ENCODE measurements at places on chromosomes 12 and 14.

DNA sequence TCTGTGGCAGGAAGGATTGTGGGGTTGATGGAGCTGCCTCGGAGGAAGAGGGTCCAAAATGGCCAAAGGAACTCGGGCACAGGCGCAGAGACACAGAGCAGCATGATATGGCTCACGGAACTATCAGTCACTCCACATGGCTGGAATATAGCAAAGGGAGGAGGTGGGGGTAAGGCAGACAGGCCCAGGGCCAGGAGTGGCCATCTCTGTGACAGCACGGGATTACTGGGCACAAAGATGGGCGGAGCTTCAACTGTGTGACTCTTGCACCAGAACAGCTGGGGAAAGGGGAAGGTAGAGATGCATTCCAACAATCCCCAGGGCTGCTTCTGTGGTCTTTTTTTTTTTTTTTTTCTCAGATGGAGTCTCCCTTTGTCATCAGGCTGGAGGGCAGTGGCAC lies 24.8 kb upstream of the EML1 start:
- DNase-seq = no peak

DNA sequence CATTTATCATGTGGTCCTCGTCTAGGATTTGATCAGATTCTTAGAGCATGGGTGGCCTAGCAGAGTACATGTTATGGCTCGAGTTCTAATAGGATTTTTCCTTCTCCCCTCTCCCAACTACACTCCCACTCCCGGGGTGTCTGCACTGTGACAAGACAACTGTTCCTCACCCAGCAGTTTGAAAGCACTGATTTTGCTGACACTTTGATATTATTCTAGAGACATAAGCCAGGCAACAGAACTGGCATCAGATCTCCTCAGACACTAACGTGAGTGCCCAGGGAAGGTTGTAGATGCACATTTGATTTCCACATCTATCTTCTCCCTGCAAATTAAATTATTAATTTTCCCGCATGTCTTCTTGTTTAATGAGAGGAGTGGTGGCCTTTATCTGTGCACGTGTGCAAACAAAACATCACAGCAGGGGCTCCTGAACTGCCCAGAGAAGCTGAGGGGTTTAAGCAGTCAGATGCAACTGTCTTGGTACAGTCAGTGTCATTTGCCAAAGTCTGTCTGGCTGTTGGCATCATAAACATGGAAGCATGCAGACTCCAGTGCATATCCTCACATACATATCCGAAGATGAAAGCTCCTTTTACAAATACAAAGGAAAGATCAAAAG lies 491.8 kb downstream of the NPAS3 start:
- no peak for DNase-seq

GRCh38 chr14:85247071-85247470 lies 282.9 kb upstream of the FLRT2 start:
- no peak for DNase-seq

DNA sequence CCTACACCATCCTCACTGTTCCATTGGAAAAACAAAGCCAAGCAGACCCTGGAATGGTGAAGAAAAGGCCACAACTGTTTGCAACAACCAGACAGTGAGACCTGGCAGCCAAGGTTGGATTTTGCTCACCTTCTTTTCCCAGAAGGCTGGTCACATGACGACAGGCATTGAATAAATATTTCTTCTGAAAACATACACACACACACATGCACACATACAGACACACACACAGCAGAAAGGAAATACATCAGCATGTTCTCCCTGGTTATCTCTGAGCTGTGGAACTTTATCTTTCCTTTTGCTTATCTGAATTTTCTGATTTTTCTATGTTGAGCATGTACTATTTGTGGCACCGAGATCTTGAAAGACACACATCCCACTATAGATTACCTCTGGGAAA lies 38.0 kb upstream of the CCDC60 start:
- no peak for DNase-seq

DNA sequence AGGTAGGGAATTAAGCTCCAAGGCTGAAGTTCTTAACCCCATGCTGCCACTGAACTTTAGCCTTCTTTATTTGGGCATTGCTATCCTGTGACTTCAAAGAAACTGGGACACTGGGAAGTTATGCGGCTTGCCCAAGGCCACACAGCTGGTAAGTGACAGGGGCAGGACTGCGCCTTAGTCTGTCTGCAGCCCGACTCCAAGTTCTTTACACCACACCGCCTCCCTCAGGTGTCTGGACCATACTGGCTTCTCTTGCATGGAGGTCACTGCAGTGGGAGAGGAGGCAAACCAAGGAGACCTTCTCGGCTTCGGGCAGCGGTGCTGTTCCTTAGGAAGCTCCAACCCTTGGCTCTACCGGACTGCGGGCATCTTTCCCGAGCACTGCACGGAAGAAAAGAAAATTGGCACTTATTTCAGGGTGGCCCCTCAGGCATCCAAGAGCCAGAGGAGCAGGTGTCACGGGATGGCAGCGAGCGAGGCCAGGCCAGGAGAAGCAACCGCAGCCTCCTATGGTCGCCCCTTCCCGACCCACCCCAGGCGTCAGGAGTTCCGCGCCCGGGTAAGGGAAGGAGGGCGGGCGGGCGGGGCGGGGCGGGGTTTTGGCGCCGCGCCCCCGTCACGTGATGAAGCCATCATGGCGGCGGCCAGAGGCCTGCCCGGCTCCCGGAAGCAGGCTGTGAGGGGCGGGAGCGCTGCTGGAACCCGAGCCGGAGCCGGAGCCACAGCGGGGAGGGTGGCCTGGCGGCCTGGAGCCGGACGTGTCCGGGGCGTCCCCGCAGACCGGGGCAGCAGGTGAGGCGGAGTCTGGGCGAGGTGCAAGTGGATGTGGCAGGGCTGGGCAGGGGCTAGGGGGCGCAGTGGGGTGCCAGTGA lies 16.4 kb upstream of the ESPL1 start:
- no peak for DNase-seq

- DNase-seq = no peak
Measured at GRCh38 chr14:80465546-80466220, 254.4 kb upstream of the DIO2 start.

DNA sequence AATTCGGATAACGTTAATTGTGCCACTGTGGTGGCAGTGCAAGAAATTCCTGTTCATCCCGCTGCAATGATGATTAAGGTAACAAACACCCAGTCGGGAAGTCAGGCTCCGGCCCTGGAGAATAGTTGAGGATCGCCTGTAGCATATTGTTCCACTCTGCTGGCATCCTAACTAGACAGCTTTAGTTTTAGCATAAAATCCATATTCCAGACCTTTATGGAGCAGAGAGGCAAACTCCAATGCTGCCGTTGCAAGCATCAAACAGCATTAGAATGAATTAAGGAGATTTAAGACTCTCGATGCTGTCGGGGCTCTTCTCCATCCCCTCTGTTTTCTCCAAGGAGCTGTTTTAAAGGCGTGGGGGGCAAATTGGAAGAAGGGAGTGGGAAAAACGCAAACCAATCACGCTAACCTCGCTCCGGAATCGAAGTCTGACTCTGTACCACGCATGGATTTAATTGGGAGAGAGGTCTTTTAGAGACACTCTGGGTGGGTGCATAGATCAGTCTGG lies 660.4 kb downstream of the VRK1 start:
- DNase-seq = no peak

DNA sequence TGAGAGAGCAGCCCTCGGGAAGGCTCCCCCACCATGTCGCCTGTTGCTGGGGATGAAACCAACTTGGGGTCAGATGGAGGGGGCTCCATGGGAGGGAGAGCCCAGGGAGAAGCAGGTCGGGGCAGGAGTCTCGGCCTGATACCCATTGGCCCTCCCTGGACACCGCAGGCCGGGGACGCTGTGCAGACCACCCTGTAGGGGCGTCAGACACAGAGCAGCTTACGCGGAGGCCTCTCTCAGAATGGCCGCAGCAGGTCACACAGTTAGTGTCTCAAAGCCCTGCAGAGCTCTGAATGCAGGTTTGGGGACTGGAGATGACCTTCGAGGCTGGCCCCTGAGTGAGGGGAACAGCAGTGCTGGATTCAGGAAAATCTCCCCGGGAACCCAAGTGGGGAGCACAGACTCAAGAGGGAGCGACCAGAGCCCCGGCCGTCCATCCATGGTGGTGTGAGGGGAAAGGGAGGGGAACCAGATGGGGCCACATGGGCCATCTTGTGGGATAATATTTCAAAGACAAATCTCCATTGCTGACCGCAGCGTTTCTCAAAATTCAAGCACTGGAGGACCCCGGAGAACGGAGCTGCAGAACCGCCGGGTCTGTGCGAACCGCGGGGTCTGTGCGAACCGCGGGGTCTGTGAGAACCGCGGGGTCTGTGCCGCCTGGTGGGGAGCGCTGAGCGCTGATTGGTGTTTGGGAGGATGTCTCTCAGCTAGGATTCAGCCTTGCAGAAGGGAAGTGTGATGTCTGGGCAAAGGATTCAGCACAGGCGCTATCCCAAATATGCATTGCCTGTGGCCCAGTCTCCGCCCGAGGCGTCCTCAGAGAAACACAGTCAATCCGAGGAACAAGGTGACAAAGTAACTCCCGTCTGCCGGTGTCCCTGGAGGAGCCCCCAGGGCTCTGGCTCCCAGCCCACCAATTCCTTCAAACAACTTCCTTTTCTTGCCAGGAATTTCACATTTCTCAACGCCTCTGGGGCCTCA lies 324.4 kb upstream of the RTL1 start:
- DNase-seq = no peak

DNA sequence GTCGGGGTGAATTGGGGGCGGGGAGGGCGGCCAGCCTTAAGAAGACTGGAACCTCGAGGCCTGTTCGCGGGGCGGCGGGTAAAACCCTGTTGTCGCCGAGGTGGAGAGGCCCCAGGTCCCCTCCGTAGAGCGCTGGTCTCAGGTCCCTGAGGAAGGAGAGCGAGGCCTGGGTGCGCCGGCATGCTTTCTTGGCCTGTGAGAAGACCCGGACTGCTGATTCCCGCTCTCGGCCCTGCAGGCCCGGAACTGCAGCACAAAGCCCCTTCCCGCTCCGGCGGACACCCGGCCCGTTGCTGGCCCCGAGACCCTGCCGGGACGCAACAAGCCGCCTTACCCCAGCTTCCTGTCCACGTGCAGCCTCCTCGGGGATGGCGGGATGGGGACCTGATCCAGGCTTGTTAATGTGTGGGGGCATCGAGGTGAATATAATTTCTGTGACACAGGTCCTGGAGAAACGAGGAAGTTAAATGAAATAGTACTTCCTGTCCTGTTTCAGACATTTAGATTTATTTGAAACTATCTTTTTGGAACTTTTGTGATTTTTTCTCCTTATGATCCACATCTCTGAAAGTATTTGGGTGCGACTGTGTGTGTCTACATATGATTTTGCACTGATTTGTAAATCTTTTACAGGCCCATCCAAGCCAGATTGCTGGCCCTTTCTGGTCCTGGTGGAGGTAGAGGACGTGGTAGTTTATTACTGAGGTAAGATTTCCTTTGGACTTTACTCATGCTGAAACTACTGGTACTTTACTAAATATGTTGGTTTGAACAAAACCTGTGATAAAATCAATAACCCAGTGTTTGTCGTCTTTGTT lies 600 bp downstream of the PNN start:
- DNase-seq = no peak

- no peak for DNase-seq
Measured at GRCh38 chr12:95626854-95627253, 75.6 kb upstream of the USP44 start.

GRCh38 chr12:79927772-79928474 lies 7.0 kb downstream of the PPP1R12A start:
- DNase-seq = no peak

DNA sequence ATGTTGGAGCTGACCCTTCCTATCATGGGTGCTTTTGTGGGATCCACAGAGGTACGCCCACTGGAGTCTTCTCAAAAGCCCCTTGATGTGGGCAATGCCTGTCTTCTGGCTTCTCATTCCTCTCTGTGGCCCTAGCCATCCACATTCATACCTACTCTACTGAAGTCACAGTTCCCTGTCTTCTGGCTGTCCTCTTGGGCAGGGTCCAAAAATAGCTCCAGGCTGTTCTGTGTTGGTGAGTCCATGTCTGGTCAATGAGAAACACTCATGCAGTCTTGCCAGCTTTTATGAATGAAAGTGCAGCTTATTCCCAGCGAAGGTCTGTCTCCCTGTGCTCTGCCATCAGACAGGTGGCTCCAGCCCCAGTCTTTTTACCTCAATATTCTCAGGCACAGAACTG lies 135.9 kb upstream of the MDM1 start:
- no peak for DNase-seq

DNA sequence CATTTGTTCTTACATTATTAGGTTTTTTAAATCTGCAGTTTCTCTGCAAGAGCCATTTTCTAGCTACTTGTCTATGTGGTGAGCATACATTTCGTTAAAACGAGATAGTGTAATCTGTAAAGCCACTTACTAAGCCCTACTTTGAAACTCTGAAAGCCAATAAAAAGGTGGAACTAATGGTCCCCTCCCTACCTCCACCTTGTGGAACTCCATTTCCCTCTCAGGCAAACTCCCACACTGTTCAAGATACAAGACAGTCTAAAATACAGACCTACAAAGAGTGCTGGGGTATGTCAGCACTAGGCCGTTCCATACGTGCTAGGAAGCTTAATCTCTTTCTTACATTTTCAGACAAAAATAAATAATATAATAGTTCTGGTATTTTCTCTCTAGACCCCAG lies 74.1 kb downstream of the DUSP6 start:
- no peak for DNase-seq

GRCh38 chr14:53952533-53952932 lies 4.1 kb downstream of the BMP4 start:
- DNase-seq = no peak

- no peak for DNase-seq
Measured at GRCh38 chr12:14256121-14256520, 109.4 kb upstream of the ATF7IP start.

DNA sequence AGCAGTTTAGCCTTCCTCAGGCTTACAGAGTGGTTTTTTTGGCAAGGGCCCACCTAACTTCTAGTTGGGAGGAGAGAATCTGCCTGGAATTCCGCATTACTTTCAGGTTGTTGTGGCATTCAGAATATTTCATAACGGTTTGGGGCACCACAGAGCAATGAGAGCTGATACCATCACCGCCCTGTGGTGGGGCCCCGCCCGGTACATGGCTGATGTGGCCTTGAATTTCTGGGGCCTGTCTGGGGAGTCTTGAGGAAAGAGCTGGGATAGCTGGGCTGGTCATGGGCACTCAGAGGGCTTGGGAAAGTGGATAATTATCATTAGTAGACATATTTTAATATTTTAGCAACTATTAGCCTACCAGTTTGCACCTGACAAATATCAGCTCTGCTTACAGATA lies 4.2 kb downstream of the TESPA1 start:
- DNase-seq = no peak

DNA sequence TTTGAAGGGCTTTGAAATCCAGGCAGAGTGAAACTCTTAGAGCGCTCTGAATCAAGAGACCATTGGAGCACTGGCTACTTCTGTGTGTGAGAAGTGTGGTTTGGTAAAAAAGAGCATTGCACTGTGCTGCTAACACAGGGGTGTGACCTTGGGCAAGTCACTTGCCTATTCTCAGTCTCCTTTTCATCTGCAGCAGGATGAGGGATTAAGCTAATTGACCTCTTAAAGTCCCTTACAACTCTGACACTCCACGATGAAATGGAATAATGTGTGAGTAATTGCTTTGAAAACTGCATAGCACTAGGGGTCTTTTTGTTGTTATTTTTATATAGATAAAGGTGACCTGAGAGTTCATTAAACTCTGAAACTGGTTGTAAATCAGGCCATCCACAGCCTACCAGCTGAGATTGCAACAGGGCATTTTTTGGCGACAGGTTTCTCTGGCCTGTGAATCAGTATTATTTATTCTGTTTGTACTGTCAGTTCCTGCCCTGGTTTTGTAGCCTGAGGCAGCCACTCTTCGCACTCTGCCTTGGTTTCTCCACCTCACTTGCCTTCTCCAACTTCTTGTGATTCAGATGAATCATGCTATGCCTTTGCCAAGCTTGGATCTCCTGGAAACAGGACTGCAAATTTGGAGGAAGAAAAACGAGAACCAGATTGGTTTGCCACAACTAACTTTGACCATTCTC lies 159.9 kb upstream of the PARP11 start:
- no peak for DNase-seq

Measured in KG1 (cell line).